ENCODE measurements at places on chromosomes 6 and 20. TPM values are rescaled to one million over a fixed set of nuclear protein-coding genes. Genes with fewer than 3 reads are reported as not detected.

The COL21A1 gene
- total RNA-seq: not detected

DNA sequence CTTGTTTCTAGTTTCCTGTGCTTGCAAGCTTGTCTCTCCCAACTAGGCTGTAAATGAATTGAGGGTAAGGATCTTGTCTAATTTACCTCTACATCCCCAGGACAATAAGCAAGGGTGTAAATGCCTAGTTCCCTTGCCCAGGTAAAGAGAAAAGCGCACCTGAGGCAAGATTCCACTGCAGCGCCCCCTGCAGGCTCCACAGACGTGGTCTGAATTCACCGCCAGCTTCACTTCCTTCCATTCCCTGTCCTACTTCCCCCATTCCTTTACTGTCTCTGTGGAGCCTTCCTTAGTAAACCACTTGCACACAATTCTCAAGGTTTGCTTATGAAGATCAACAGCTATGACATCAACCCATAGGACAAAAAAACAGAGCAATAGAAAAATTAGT lies 42.3 kb downstream of the ANKEF1 start:
- H3K36me3 ChIP-seq: no peaks in the 10 kb centered on the region
- H3K4me3 ChIP-seq: no peak overlapping the region
- H3K4me1 ChIP-seq: no peaks in the 10 kb centered on the region
- no peak overlapping the region for H3K27ac ChIP-seq
- no peak for DNase-seq
- H3K27me3 ChIP-seq: no peaks in the 10 kb centered on the region

The ASIP gene
- not detected for total RNA-seq

GRCh38 chr6:89736893-89737292 lies 82.7 kb downstream of the MDN1 start:
- H3K4me1 ChIP-seq: no peaks in the 10 kb centered on the region
- no peaks in the 10 kb centered on the region for H3K27me3 ChIP-seq
- H3K4me3 ChIP-seq: no peak overlapping the region
- no peak for DNase-seq
- H3K27ac ChIP-seq: no peak overlapping the region

GRCh38 chr6:36115412-36115811 lies 14.9 kb upstream of the MAPK13 start:
- no peak overlapping the region for H3K27ac ChIP-seq
- H3K4me1 ChIP-seq: no peaks in the 10 kb centered on the region
- DNase-seq: no peak
- H3K27me3 ChIP-seq: no peaks in the 10 kb centered on the region

DNA sequence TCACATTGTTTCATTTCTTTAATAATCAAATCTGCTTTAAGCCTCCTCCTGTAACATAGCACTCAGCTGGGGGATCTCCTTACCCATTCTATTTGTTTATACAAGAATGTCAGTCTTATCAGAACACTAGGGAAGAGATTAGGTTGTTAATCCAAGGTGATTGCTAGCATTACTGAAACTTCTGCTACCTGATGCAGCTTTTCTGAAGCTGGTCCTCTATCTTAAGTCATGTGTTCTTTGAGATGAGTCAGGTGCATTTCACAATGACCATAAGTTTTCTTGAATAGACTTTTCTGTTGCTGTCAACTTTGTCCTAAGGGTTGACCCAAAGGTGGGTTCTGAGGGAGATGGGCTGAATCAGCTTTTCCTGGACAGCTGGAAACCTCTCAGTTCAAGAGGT lies 60.7 kb upstream of the SYNCRIP start:
- H3K27me3 ChIP-seq: no peaks in the 10 kb centered on the region
- H3K36me3 ChIP-seq: no peaks in the 10 kb centered on the region
- DNase-seq: no peak
- H3K4me3 ChIP-seq: no peak overlapping the region
- no peaks in the 10 kb centered on the region for H3K4me1 ChIP-seq

Data from HCT116 (cell line).